ENCODE measurements at places on chromosomes 4 and X. TPM values are rescaled to one million over a fixed set of nuclear protein-coding genes. Genes with fewer than 3 reads are reported as not detected.

DNA sequence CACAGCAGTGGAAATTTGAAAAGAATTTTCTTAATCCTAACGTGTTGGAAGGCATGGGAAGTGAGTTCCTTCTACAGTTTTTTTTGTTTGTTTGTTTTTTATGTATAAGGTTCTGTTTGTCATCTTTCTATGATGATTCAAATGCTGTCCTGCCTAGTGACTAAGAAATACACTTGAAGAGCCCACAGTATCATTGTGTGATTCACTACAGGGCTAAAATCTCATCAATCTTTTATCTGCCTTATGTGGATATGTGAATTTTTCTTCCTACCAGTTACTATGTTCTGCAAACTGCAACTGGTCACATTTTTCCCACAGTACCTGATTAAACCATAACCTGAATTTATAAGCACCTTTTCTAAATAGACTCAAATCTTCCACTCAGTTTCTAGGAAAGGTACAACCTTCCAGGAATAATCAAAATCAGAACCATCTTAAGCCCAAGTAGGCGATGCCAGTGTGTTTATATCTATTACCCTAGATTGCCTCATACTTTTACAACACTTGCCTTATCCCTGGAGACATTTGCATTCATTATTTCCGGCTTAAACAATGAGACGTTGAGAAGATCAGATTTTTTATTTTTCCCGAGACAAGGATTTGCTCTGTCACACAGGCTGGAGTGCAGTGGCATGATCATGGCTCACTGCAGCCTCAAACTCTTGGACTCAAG lies 214.6 kb upstream of the GALNT7 start:
- DNase-seq, result no peak

DNA sequence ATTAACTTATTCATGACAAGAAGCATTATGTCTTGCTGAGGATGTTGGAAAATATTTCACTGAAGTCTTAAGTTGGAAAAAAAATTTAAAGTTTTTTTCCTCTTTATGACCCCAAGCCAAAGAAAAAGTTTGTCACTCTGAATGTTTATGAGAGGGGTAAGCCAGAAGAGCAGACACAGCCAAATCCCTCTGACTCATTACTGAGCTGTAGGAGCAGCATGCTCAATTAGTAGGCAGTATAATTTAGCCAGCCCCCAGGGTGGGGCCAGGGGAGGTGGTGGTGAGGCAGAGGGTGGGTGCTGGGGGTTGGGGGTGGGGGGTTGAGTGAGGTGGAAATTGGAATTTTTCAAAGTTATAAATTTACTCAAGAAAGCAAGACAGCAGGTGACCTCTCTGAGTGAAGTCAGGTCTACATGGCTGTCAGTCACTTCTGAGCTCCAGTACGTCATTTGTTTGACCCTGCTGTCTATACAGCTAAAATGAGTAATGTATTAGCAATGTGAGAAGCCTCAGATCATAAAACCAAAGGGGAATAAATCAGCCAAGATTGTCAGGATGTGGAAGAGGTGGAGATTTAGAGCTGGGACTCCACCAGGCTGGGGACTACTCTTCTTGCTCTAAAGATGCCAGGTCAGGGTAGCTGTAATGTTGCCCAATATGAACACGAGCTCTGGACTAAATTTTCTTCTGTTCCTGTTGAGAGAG lies 98.8 kb upstream of the NDP start:
- DNase-seq, result no peak

DNA sequence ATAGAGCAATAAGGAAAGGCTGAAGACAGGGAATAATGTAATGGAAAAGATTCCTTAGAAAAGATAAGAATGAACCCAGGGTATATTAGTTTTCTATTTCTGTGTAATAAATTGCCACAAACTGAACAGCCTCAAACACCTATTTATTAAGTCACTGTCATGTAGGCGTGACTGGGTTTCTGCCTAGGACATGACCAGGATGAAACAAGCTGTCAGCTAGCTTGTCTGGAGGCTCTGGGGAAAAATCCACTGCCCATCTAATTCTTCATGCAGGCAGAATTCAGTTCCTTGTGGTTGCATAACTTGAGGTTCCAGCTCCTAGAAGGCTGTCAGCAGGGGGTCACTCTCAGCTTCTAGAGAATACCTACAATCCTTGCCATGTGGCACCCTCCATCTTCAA lies 277.7 kb downstream of the TMA16 start:
- no peak for DNase-seq

DNA sequence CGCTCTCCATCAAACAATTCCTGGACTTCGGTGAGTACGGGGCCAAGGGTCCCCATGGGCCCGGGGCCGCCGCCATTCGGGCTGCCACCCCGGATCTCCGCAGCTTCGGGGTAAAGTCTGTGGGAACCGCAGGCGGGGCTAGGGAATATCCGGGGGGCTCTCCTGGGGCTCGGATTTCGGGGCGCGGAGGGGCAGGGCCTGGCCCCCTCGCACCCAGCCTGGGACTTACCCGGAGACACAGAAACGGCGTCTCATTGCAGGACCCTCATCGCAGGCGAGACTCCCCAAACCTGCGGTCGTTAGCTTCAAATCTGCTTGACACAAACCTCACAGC lies 413 bp downstream of the PDK3 start:
- no peak for DNase-seq

DNA sequence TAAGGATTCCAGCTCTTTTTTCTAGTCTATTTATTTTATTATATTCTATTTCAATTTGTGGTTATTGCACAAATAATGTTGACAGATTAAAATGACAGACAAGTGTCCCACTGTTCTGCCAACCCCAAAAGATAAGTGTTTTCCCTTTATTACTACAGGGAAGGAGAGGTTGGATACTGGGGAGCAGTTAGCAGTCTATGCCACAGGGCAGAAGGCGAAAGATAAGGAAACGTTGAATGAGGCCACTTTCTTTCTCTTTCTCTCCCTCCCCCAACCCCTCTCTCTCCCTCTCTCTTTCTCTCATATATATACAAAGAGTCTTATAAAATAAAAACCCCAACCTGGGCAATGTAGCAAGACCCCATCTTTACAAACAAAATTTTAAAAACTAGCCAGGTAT lies 31.6 kb downstream of the SLC9A6 start:
- no peak for DNase-seq

Gene UGT2B17
- total RNA-seq, result not detected

Gene DCAF4L1
- total RNA-seq, result 0.48 TPM

Gene CT83
- not detected for total RNA-seq

Gene GAGE12F
- not detected for total RNA-seq

- no peak for DNase-seq
These were observed 8.1 kb downstream of the SCARB2 start for GRCh38 chr4:76205476-76205875.

DNA sequence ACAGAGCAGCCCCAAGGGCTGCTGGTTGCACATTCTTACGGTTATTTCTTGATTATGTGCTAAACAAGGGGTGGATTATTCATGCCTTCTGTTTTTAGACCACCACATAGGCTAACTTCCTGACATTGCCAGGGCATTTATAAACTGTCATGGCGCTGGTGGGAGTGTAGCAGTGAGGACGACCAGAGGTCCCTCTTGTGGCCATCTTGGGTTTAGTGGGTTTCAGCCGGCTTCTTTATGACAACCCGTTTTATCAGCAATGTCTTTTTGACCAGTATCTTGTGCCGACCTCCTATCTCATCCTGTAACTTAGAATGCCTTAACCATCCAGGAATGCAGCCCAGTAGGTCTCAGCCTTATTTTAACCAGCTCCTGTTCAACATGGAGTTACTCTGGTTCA lies 212.4 kb upstream of the GRID2 start:
- no peak for DNase-seq

GRCh38 chr4:117783716-117784115 lies 250.6 kb upstream of the NDST3 start:
- no peak for DNase-seq

Gene CENPVL1
- not detected for total RNA-seq

DNA sequence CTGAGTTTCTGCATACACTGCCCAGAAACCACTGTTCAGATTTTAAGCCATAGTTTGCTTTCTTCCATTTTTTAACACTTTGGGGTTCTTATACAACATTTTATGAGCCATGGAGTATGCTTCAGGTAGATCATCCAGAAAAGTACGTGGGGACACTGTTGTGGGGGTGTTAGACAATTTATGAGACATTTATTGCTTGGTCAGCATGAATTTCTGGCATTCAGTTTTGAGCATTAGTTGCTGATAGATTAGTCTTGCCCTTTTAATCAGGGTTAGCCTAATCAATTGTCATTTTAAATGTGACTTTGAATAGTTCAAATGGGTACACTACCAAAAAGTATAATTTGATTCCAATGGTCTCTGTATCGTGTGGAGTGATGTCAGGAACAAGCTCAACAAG lies 434.9 kb downstream of the GPM6A start:
- DNase-seq, result no peak

DNA sequence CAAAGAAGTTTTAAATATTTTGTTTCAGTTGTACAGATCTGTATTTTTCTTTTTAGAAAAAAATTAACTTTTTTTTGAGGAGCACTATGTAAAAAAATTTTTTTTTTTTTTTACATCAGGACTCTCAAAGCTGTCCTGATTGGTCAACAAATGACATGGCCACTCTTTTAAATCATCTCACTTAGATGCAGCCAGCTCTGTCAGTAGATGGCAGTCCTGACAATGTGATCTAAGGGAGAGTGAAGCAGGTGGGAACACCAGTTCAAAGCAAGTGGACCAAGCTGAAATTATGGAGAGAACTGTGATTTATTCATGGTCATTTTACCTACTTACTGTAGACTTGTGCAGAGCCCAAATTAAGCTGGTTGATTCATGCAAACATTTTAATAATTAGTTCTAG lies 174.7 kb upstream of the GPRIN3 start:
- no peak for DNase-seq

- no peak for DNase-seq
These were observed 27.1 kb upstream of the HOPX start for GRCh38 chr4:56708146-56708545.

- no peak for DNase-seq
These were observed 133.8 kb downstream of the AFF1 start for GRCh38 chr4:87068583-87069021.

- DNase-seq, result no peak
These were observed 81.5 kb downstream of the RCHY1 start for GRCh38 chr4:75432683-75433082.

Gene TCEAL2
- total RNA-seq, result 20.5 TPM

Gene SLC38A5
- 13.2 TPM for total RNA-seq

DNA sequence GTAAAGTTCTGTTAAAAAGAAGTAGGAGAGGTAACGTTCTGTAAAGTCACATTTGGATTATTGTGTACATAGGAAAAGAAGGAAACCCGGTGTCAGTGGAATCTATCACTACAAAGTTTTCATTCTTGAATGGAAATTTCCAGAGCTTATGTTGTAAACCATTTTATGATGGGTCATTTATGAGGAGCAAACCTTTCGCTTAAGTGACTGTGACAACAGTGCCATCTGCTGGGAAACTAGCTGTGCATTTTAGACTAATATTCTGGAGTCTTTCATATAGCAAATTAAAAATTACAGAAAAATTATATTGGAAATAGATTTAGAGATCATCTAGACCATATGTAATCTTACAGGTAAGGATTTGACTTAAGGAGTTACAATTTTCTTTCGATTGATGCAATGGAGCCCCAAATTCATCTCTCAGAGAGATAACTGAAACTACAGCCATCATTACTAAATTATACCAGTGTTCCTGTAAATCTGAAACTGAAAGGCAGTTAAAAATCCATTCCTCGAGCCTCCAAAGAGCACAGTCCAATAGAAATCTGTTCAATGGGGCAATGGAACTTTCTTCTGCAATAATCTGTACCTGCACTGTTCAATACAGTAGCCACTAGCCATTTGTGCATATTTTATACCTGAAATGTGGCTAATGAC lies 26.9 kb downstream of the ASB9 start:
- no peak for DNase-seq

DNA sequence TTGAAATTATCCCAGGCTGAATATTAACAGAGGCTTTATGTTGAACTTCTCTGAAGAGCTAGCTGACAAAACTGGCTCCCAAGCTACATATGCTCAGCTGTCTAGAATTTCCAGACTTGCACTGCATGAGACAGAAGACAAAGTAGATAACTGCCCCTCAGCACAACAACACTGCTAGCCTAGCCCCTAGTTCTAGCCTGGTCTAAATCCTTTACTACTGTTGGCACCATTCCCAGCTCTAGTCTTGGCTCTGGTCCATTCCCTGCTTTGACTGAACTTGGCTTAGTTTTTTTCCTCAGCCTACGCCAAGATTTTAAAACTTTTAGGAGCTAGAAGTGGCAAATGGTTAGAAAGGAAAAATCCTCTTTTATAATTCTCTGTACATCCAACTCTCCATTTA lies 7.6 kb upstream of the OPHN1 start:
- DNase-seq, result peak; percentile 69

- DNase-seq, result no peak
These were observed 1028.1 kb downstream of the C4orf33 start for GRCh38 chr4:130124066-130124465.

DNA sequence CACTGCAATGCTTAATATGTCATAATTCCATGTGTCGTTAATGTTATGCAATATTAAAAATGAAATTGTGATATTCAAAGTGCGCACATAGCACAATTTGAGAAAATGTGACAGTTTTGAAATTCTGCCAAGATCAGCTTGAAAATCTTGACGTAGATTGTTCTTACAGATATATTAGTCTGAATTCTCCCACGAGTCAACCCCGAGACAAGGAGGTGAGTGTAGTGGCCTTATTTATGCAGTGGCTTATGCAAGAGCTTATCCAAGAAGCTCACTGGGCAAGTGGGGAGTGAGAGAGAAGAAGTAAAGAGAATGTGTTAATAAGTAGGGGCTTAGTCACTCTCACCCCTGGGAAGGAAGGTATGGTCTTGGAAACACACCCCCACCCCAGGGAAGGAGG lies 286.1 kb upstream of the STS start:
- DNase-seq, result no peak

DNA sequence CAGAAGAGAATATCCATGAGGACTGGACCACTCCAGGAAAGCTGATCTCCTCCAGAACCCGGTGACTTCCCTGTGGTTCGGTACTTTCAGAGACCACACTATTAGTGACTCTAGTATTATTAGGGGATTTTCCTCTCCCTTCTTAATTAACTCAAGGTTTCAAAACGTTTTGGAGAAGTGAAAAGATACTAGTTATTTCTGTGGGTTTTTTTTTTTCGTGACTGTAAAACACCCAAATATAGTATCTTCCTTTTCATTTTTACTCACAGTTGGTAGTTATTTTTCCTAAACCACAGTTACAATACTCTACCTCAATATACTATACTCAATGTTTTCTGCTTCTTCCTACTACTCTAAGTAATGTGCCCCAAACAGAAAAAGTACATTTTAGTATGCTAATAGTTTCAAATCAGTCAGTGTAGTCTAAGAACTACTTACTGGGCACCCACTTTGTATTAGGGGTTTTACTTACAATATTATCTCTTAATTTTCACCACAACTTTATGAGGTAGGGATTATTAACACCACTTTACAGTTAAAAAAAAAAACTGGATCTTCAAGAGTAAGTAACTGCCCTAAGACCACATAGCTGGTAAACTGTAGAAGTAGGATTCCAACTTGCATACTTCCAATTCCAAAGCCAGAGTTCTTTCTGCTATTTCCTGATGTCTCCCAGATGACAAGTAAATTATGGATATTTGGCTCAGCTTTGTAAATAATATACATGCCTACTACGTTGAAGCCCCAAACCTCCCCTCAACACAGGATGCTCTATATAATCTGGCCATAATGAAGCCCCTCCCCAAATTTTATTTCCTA lies 45.0 kb downstream of the SLC9A7 start:
- no peak for DNase-seq
